ENCODE measurements at places on chromosomes 4 and X. TPM values are rescaled to one million over a fixed set of nuclear protein-coding genes. Genes with fewer than 3 reads are reported as not detected.
A peak's percentile ranks its signal among the peaks of the same experiment; 100 is the strongest.

- no peak for DNase-seq
These were observed 14.8 kb upstream of the RASGEF1B start for GRCh38 chr4:81486502-81486901.

GRCh38 chr4:155855897-155856296, 10.2 kb downstream of the ASIC5 start:
- no peak for DNase-seq

- DNase-seq, result no peak
These were observed 131.1 kb downstream of the HS3ST1 start for GRCh38 chr4:11297627-11298026.

DNA sequence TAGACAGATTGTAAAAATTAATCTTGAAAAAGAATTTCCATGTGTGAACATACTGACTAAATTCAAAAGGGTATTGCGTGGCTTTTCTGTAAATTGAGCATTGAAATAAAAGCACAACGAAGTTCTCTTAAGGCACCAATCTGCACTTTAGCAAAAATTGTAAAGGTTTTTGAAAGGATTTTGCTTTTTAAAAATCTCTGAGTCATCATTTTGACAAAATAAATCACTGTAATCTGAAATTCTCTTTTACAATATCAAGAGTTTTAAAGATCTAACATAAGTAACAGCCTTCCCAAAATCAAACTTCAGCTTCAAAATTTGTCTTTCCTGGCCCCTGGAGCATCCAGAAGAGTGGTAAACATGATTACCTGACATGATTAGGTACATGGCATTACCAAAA, 830.9 kb upstream of the AGA start:
- DNase-seq, result no peak

- no peak for DNase-seq
These were observed 13.2 kb downstream of the CLNK start for GRCh38 chr4:10671366-10671765.

DNA sequence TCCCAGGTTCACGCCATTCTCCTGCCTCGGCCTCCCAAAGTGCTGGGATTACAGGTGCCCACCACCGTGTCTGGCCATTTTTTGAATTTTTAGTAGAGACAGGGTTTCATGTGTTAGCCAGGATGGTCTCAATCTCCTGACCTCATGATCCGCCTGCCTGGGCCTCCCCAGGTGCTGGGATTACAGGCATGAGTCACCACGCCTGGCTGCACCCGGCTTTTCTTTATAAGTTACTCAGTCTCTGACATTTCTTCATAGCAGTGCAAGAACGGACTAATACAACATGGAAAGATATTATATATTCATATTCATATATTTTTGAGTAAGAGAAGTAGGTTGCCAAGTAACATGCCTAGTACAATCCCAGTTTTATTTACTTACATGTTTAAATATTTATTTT, 22.9 kb downstream of the SHROOM3 start:
- DNase-seq, result no peak

DNA sequence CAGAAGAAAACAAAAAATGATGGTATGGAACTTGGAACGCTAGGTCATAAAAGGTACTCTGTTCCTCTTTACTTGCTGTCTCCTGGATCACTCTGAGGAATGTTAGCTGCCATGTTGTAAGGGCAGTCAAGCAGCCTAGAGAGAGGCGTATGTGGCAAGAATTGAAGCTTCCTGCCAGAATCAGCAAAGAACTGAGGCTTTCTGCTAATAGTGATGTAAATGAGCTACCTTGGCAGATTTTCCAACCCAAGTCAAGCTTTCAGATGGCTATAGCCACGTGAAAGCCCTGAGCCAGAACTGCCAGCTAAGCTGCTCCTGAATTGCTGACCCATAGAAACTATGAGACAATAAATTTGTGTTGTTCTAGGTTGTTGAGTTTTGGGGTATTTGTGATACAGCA, 38.7 kb downstream of the AASDH start:
- DNase-seq, result no peak

- peak; percentile 27 for DNase-seq
These were observed 22.4 kb upstream of the RBPJ start for GRCh38 chr4:26298198-26298947.

DNA sequence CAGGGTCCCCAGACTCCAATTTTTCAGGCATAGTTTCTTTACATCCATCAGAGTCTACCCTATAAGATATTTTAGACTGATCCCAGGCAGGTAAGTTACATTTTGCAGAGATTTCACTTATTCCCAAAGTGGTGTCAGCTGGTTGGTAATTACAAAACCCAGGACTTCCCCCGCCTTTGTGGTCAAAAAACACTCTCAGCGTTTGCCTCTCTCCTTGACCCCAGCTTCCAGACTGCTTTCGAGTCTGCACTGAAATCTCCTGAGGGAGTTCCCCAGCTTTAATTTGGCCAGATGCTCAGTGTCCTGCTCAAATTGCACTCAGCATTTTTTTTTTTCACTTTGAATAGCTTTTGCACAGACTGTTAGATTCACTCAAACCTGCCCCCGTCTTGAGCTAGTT, 11.2 kb upstream of the AMOT start:
- DNase-seq, result no peak

- DNase-seq, result no peak
These were observed 54.7 kb downstream of the CD38 start for GRCh38 chr4:15832523-15833451.

- DNase-seq, result no peak
These were observed 22.8 kb downstream of the RAB28 start for GRCh38 chr4:13461191-13461905.

DNA sequence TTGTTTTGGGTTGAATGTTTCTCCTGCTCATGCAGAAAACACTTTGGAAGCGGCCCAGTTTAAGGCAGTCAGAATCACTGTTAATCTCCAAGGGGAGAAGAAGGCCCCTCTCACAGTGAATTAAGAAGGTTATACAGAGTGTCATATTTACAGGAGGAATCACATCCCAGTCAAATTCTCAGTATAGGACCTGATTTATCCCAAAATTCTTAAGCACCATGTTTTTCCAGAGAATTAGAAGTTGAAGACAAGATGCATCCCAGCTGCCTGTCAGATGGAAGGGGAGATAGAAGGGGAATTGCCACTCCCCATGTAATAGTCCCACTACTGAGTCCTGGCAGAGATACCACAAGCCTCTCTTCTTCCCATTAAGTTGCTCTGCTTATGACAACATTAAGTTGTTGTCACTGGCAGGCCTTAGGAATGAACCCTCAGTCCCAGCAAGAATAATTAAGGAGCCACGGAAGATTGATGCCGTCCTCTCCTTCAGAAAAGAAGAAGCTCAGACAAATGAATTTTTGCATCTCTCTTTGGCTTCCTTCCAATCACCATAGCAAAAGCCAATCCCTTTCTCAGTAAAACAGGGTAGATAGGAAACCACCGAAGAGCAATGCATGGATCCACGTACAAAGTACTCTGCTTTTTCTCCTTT, 138.4 kb downstream of the LDB2 start:
- no peak for DNase-seq

GRCh38 chr4:6972911-6973310, 63.3 kb downstream of the TBC1D14 start:
- DNase-seq, result no peak

- DNase-seq, result no peak
These were observed 140.5 kb downstream of the CHRNA9 start for GRCh38 chr4:40475609-40476008.

DNA sequence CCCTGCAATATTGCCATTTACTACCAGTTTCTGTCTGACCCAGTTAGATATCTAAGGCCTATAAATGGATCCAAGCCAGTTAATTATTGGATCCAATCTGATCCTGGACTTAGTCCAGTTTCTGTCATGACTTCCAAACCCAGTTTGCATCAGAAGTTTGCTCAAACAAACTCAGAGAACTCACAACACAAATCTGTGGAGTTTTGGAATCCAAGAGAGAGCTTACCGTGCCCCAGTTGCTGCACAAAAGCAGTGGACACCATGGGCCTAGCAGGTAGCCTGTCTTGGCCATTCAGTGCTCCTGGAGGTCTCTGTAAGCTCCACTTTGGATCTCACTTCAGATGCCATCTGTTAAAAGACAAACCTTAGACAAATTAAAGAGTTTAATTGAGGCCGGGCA, 174.5 kb downstream of the AASDH start:
- DNase-seq, result no peak

- DNase-seq, result no peak
These were observed 2.6 kb downstream of the UGT2A3 start for GRCh38 chr4:68948985-68949384.

DNA sequence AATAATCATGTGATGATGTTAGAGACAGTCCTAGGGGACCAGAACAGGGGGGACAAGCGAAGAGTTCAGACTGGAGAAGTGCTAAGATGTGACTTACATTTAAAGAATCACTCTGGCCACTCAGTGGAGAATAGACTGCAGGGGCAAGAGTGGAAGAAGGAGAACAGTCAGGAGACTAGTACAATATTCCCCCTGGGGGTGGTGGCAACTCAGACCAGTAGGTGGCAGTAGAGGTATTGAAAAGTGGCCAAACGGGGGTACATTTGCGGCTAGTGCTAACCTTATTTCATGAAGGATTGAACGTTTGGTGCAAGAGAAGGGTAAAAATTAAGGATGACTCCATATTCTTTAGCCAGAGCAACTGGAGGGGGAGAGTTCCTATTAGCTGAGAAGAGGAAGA, 2.7 kb upstream of the BMX start:
- DNase-seq, result no peak

DNA sequence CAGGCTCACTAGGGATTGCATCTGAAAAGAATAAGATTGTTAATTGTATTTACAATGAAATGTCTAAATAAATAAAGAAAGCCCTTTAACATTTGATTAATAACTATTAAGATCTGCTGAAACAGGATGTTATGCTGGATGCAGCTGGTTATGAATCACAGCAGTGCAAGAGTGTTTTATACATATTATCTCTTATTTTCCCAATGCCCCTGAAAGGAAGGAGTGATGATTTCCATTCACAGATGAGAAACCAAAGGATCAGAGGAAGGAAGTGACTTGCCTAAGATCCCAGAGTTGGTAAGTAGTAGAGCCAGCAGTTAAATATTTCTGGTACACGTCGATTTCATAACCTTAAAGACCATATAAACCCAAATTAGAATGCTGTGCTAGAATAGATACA, 76.3 kb upstream of the ARHGAP36 start:
- no peak for DNase-seq

GRCh38 chrX:124250835-124251437, 81.5 kb upstream of the TEX13D start:
- DNase-seq, result no peak

Gene PTPN13
- 38.4 TPM for polyA plus RNA-seq

Gene EPGN
- 0.13 TPM for polyA plus RNA-seq

Gene PDZD4
- 0.82 TPM for polyA plus RNA-seq

Gene TECRL
- polyA plus RNA-seq, result not detected

Gene PPP4R3C
- polyA plus RNA-seq, result not detected

Gene GATA1
- not detected for polyA plus RNA-seq
